Osteoblast (primary cell): ENCODE measurements at places on chromosomes 3 and 15.

DNA sequence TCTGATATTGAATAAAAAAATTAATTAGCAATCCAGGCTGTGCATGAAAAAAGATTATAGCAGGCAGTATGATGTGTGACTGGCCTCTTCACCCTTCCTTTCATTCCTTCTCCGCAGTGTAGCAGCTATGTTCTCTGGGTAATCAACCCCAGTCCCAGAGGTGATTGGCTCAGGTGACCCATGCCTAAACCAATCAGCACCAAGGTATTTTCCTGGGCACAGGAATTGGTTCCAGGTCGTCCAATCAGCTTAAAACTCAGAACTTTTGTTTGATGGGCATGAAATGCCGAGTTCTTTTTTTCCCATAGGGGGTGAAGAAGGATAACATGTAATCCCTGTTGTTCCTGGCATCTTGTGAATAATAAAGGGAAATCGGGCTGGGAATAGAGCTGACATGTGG, 5.8 kb upstream of the BNC1 start:
- H3K36me3 ChIP-seq, result no peaks in the 10 kb centered on the region
- peaks cover 52% of the 10 kb centered on the region for H3K4me1 ChIP-seq
- H3K27ac ChIP-seq, result no peak overlapping the region
- H3K27me3 ChIP-seq, result no peaks in the 10 kb centered on the region
- no peak overlapping the region for H3K4me3 ChIP-seq
- DNase-seq, result no peak

DNA sequence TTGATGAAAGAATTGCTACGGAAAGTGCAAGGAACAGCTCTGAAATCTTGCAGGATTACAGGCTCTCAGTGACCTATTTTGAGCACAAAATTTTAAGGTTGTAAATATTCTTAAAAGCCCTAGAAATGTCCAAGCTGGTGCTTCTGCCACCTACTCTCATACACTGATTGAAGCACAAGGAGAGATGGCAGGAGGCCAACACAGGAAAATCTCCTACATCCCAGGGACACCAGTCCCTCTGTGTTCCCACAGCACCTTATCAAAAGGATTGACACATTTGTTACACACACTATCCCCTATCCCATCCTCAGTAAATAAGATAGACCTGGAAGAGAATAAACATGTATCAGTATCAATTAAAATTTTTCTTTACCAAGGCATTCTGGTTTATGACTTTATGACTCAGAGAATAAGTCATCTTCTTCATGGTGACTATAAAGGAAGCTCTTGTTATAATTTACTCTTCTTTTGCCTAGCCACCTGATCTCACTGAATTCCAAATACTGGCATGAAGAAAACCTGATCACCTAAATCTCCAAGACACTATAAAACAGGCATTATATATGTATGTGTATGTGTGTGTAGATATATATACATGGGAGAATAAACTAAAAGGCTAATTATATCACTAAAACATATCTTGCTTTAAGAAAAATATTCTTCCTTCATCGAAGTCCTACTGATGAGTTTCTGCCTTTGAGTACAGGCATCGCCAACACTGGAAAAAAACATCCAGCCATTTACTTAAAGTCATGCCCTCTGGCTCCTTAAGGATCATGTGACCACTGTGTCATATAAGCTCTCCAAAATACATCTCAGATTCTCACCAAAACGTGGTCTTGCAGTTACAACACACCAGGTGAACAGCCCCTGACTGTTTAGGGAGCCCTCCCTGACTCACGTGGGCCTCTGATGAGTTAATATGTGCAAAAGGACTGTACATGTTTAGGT, 208.1 kb upstream of the NR2F2 start:
- no peak overlapping the region for H3K27ac ChIP-seq
- no peak overlapping the region for H3K4me3 ChIP-seq
- peaks cover 7% of the 10 kb centered on the region for H3K4me1 ChIP-seq
- no peaks in the 10 kb centered on the region for H3K36me3 ChIP-seq
- no peak for DNase-seq

DNA sequence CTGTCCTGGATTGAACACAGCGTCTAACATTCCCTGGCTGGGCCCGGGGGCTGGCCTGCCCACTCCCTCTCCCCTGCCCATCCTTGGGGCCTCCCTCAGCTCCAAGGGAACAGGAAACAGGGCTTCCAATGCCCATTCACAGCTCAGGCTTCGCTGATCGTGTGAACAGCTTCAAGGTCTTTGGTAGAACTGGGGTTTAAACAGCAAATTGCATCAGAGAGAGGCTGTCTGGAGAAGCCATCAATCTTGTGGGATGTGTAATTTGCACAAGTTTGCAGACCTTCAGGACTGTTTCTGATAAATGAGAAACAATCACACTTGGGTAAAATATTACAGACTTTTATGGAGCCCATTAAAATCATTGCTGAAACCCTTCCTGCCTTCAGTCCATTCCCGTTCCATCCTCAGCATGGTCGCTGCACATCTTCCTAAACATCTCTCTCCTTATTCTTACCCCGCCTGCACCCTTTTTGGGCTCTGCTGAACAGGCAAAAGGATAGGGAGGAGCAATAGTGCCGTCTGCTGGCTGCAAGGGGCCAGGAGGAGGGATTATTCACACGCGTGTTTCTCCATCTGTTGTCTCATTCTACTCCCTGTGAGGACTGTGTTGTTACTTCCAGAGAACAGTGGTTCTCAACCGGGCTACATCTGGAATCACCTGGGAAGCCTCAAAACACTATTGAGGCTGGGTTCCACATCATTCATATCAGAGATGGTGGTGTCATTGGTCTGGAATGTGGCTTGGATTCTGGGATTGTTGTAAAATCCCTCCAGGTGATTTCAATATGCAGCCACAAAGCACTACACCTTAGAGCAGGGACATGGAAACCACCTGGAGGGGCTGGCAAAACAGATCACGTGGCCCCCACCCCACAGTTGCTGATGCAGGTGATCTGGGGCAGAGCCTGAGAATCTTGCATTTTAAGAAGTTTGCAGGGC, 116.3 kb downstream of the CLSTN2 start:
- H3K4me3 ChIP-seq, result no peak overlapping the region
- no peaks in the 10 kb centered on the region for H3K36me3 ChIP-seq
- H3K27ac ChIP-seq, result no peak overlapping the region
- no peaks in the 10 kb centered on the region for H3K27me3 ChIP-seq

DNA sequence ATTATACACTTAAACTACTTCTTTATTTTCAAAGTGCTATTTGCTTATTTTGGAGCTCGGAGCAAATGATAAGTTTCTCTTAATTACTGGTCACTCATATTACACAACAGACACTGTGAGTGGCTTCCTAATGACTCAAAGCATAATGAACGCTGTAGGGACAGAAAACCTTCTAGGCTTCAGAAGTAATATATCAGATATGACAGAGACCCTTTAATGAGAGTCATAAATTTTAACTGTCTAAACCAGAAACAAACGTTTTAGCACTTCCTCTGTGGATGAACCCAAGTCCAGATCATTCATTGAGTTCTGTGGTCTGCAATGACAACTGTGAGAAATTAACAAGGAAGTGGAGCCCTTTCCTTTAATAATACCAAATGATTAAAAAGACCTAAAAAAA, 66.6 kb downstream of the ARPP21 start:
- no peaks in the 10 kb centered on the region for H3K4me1 ChIP-seq
- H3K4me3 ChIP-seq, result no peak overlapping the region
- H3K27me3 ChIP-seq, result no peaks in the 10 kb centered on the region
- no peak for DNase-seq
- H3K27ac ChIP-seq, result no peak overlapping the region
- H3K36me3 ChIP-seq, result no peaks in the 10 kb centered on the region

DNA sequence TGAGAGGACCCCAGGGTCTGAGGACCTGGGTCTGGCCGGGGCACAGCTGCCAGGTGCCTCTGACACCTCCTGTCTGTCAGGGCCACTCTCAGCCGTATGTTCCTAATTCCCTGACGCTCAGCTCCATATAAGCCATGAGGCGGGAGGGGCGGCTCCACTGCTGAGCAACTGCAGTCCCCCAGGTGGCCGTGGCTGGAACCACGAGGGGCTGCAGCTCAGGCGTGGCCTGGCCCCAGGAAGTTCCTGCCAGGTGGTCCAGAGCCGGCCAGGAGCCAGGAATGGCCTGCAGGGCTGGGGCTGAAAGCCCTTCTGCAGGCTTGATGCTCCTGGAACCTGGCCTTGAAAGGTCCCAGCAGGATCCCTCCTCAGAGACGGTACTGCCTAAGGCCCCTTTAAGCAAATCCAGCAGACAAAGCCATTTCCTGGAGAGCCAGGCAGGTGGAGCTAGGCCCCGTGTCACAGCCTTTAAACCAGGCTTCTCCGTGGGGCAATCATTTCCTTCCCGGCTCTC, 118.0 kb downstream of the CHSY1 start:
- DNase-seq, result peak; percentile 51
- no peaks in the 10 kb centered on the region for H3K36me3 ChIP-seq
- H3K27ac ChIP-seq, result no peak overlapping the region
- no peaks in the 10 kb centered on the region for H3K27me3 ChIP-seq
- no peak overlapping the region for H3K4me3 ChIP-seq

- H3K27ac ChIP-seq, result no peak overlapping the region
- no peaks in the 10 kb centered on the region for H3K4me1 ChIP-seq
- H3K27me3 ChIP-seq, result no peaks in the 10 kb centered on the region
Observed at GRCh38 chr3:17023006-17023664, 138.4 kb downstream of the PLCL2 start.
